ENCODE measurements at places on chromosomes 5 and 9. TPM values are rescaled to one million over a fixed set of nuclear protein-coding genes. Genes with fewer than 3 reads are reported as not detected.
A peak's percentile ranks its signal among the peaks of the same experiment; 100 is the strongest.

- peak; percentile 87 for ATAC-seq
Measured at GRCh38 chr9:70601000-70601951, 186.8 kb upstream of the KLF9 start.

DNA sequence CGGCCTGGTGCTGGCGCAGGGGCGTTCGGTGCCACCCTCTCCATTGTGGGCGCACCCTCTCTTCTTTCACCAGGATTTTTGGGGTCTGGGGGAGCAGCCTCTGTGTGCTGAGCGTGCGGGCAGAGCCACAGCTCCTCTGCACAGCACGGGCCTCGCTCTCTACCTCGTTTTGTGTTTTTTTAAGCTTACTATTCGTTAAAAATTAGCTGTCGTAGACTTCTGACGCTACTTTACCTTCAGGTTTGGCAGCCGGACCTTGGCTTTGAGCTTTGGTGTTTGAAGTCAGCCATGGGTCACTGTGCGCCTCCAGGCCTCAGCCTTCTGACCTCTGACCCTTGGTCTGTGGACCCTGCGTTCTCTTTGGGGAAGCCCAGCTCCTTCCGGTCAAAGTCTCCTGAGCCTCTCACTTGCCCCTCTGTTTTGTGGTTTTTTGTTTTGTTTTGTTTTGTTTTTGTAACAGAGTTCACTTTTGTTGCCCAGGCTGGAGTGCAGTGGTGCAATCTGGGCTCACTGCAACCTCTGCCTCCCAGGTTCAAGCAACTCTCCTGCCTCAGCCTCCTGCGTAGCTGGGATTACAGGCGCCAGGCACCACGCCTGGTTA lies 88.2 kb upstream of the CACNA1B start:
- ATAC-seq: no peak

DNA sequence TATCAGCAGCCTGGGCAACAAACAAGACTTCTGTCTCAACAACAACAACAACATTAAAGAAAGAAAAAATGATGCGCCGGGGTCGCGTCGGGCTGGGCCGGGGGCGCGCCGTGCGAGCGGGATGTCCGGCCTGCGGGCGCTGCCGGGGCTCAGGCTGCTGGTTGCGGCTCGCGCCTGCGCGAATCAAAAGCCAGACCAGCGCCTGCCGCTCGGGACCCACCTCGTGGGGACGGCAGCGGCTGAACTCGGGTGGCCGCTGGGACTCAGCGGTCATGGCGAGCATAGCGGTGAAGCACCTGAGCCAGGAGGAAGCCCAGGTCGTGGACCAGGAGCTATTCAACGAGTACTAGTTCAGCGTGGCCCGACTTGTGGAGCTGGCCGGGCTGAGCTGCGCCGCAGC lies 11.9 kb upstream of the NHP2 start:
- no peak for ATAC-seq

DNA sequence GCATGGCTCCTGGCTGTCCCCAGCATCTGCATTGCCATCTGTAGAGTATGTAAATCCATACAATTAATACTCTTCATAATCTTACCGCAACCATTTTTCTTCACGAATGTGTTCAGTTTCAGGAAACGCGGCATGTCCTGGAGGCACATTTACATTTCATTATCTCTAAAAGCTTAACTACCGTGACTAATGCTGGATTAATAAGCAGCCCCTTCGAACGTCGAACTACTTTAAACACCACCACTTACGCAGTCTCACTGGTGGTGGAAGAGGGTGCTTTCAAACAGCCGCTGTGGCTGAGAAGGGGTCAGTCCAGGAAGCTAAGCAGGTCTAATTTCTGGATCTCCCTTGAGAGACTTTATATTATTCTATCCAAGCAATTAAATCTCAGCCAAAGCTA lies 85.6 kb downstream of the C5orf15 start:
- no peak for ATAC-seq

DNA sequence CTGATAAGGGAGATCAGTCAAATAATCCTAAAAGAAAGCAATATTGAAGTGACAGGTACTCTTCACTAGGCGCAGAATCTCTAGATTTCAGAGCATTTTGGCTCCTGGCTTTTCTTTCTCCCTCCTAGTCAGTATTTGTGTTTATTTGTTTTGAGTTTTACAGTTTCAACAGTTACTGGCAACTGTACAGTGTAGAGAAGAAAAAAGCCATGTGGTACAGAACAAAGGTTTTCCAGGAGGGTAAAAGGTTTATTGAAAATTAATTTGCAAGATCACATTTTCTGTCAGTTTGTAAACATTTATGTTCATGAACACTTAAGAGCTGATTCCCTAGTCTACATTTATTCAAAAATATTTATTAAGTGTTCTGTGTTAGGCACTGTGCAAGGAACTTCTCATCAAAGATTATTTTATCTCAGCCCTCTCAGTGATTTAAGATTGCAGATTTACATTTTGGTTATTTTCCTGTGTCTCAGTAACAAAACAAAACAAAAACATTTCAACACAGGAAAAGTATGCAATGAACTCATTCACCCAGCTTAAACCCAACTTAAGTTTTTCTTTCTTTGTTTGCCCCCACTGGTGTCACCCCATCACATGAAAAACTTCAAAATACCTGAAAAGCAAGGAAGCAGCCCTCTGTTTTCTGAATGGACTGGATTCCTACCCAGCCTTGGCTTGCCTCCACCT lies 12.9 kb downstream of the MINAR2 start:
- ATAC-seq: no peak

- ATAC-seq: no peak
Measured at GRCh38 chr5:65924366-65925043, 1.9 kb upstream of the ERBIN start.

- peak; percentile 64 for ATAC-seq
Measured at GRCh38 chr9:137494104-137494544, 35.0 kb upstream of the NSMF start.

The KIF12 gene
- not detected for total RNA-seq

DNA sequence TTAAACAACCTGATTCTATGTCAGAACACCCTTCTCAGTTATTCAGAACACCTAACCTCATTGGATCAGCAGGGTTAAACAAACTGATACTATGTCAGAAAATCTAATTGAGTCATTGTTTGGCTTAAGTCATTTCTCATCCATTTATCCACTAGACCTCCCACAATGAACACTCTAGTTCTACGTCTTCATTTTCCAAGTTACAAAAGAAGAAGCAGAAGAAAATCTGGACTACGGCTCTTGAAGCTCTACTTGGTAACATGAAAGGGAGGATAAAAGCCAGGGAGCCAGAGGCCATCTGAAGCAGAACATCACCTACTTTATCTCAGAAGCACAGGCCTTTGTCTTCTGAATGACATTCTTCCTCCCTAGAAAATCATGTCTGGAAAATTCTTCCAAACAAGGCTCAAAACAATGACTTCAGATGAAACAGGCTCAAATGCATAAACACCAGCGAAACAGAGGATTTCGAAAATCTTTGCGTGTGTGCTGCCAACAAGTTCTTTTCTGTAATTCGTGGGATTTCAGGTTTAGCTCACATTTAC lies 35.4 kb upstream of the TGFBI start:
- peak; percentile 54 for ATAC-seq

The PLCXD3 gene
- total RNA-seq: 5.1 TPM

GRCh38 chr5:176700239-176700847 lies 53.1 kb downstream of the TSPAN17 start:
- no peak for ATAC-seq

The TICAM2 gene
- 4.7 TPM for total RNA-seq

DNA sequence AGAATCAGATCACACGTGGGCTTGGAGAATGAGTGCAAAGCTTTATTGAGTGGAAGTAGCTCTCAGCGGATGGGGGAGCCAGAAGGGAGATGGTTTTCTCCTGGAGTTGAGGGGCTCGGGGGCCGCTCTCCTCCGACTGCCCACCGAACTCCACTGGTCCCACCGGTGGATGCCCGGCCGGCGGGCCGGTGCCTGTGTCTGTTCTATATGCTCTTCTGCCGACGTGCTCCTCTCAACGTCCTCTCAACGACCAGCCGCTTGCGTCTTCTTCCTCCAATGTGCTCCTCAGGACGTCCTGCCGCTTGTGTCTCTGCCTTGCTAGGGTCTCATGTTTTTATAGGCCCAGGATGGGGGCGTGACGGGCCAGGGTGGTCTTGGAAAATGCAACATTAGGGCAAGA lies 161.9 kb downstream of the MUSK start:
- ATAC-seq: no peak

The DOCK8 gene
- total RNA-seq: 27.6 TPM

GRCh38 chr9:123584202-123585176 lies 228.5 kb downstream of the CRB2 start:
- no peak for ATAC-seq

GRCh38 chr5:58974083-58974482 lies 391.2 kb downstream of the RAB3C start:
- no peak for ATAC-seq

GRCh38 chr9:93259490-93260262 lies 75.7 kb downstream of the WNK2 start:
- no peak for ATAC-seq
